ENCODE measurements at places on chromosomes 6 and 20.

- no peak for DNase-seq
Observed at GRCh38 chr20:5172167-5172601, 45.4 kb downstream of the CDS2 start.

DNA sequence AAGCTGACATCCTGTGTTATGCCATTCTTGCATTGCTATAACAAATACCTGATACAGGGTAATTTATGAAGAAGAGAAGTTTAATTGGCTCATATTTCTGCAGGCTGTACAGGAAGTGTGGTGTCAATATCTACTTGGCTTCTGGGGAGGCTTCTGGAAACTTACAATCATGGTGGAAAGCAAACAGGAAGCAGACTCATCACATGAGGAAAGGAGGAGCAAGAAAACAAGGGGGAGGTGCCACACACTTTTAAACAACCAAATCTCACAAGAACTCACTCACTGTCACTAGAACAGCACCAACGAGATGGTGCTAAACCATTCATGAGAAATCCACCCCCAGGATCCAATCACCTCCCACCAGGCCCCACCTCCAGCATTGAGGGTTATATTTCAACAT is 143.1 kb upstream of the GGTLC1 start:
- DNase-seq = peak; percentile 4

DNA sequence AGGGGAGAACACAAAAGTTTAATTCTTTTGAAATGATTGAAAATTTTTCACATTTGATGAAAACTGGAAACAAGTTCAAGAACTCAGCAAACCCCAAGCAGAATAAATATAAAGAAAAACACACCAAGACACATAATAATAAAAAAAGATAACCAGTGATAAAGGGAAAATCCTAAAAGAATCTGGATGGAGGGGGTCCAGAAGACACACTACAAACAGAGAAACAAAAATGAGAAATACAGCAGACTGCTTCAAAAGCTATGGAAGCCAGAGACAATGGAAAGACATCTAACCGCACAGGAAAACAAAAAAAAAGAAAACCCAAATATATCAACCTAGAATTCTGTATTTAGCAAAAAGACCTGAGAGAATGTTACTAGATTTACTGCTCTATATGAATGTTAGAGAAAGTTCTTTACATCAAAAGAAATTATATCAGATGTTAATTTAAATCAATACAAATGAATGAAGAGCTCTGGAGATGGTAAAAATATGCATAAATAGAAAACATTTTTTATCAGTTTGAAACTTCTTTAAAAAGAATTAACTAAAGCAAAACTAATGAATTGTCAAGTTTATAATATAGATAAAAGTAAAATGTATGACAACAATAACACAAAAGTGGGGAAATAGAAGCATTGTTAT is 310.7 kb upstream of the PREP start:
- no peak for DNase-seq

DNA sequence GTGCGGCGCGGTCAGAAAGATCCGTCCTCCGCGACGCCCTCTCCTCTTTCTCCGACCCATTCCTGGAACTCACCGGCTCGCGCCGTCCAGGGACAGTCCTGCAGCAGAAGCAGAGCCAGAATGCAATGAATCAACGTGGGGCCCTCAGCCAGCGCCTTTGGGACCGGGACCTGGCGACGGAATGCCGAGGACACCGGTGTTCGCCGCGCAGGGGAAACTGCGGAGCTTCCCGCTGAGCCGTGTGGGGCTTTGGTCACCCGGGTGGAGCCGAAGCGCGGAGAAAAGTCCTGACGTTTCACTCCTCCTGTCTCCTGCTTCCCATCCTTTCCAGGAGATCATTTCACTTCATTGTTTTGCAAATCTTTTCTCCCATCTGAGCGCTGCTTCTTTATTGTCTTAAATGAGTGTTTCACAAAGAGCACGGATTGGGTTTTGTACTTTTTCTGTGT is 26.5 kb downstream of the ULBP1 start:
- no peak for DNase-seq

DNA sequence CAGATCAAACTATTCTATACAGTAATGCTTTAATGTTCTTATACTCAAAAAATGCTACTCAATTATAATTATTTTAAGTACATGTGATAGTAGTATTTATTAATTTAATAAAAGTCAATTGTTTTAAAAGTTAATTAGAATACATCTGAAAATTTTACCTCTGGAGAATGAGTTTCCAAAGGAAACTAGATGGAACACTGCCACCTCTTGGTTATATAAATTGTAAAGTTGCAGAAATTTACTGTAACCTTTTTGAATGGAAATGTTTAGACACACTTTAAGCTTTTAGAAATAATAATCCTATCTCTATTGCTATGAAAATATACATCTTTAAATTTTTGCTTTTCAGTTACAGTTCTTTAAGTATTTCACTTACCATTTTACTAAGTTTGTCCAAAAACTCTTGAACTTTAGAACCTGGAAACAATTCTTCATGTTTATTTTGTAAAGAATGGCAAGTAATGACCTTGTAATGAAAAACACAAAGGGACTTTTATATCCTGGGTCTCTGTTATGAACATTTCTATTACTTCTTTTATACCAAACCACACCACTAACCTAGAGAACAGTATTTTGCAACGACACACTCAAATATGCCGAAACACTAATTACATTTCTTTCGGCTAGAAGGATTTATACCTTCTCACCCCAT is 10.9 kb upstream of the BMP5 start:
- DNase-seq = no peak
